ENCODE measurements at places on chromosomes 12 and 14. TPM values are rescaled to one million over a fixed set of nuclear protein-coding genes. Genes with fewer than 3 reads are reported as not detected.

DNA sequence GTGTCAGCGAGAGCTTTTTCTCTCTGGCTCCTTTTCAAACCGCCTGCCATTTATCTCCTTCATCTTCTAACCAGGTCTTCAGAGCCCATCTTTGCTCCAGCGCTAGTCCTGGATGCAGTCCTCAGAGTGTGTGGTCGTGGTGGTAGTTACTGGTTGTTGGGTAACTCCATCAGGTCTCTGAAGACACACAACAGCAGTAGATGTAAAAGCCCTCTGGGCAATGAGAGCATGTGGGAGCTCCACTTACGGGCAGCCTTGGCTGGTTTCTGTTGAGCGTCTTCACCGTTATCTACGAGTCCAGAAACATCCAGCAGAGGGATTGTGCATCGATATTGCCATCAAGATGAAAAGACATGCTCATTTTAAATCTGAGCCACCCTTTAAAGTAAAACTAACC lies 61.2 kb downstream of the FBXL14 start:
- no peak for DNase-seq

GRCh38 chr12:43165351-43165750 lies 386.7 kb downstream of the ADAMTS20 start:
- DNase-seq, result no peak

Gene E2F7
- 7.2 TPM for polyA plus RNA-seq

GRCh38 chr12:77160931-77161330 lies 95.6 kb upstream of the E2F7 start:
- DNase-seq, result no peak

DNA sequence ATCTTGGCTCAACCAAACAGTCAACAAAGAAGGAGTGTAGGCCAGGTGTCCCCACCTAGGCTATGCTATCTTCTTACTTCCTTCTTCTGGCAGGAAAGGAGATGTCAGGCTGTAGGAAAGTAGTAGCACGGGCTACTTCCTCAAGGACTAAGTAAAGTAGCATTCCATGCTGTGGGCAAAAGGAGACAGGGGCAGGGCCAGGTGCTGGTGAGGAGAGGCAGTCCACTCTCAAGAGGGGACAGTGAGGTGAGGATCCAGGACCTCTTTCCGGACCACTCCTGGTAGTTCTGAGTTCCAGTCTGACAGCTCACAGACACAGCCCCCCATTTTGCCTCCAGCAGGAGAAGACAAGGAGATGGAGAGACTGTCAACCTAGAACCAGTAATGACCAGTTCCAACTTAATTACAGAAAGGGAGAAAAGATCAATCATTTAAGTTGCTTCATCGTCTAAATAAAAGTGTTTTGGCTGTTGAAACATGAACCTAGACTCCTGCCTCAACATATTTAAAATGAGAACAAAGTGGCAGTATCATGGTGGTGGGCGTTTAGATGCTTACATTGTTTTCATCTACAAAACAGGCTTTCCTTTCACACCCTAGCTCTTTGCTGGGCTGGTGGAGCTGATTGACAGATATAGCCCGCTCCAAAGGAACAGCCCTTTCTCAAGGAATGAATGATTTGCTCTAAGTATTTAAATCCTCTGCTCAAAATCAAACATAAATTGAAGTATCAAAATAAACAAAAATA lies 5.1 kb upstream of the SSTR1 start:
- no peak for DNase-seq

DNA sequence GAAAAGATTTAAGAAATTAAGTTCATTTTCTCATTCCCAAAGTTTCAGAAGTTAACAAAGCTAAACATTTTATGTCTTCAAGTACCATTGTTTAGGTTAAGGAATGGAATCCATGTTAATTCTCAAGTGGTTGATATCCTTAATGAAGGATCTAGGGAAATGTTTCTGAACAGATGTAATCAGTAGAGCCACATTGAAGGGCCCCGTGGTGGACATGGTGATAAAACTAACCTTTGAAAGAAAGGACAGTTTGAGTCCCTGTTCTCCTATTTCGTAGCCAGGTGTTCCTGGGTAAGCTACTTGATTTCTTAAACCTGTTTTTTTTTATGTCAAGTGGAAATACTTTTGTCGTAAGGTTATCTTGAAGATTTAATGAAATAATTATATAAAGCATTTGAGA lies 4.6 kb downstream of the PPM1A start:
- no peak for DNase-seq

GRCh38 chr12:45775465-45775864 lies 46.0 kb downstream of the ARID2 start:
- no peak for DNase-seq

Gene DEGS2
- 10.7 TPM for polyA plus RNA-seq

Gene MGAT4C
- polyA plus RNA-seq, result 1.7 TPM

Gene CPM
- 25.5 TPM for polyA plus RNA-seq

Gene ANO2
- polyA plus RNA-seq, result 4.0 TPM

DNA sequence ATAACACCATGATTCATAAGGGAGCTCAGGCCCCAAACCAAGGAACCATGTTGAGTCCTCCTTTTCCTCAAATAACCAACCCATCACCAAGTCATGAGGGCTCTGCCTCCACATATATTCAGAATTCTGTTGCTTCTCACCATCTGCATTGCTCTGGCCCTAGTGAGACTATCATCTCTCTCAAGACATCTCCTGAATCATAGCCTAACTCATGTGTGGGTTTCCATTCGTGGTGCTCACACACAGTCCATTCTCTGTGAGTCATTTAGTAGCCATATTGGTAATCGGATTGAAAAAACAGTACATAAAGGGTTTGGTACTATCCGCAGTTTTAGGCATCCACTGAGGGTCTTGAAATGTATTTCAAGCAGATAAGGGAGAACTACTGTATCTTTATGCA lies 5.1 kb upstream of the SLC38A2 start:
- no peak for DNase-seq

Gene SOAT2
- polyA plus RNA-seq, result 1.1 TPM

Gene LRP1
- 63.0 TPM for polyA plus RNA-seq

GRCh38 chr12:2054091-2055018 lies 1.6 kb downstream of the CACNA1C start:
- no peak for DNase-seq

DNA sequence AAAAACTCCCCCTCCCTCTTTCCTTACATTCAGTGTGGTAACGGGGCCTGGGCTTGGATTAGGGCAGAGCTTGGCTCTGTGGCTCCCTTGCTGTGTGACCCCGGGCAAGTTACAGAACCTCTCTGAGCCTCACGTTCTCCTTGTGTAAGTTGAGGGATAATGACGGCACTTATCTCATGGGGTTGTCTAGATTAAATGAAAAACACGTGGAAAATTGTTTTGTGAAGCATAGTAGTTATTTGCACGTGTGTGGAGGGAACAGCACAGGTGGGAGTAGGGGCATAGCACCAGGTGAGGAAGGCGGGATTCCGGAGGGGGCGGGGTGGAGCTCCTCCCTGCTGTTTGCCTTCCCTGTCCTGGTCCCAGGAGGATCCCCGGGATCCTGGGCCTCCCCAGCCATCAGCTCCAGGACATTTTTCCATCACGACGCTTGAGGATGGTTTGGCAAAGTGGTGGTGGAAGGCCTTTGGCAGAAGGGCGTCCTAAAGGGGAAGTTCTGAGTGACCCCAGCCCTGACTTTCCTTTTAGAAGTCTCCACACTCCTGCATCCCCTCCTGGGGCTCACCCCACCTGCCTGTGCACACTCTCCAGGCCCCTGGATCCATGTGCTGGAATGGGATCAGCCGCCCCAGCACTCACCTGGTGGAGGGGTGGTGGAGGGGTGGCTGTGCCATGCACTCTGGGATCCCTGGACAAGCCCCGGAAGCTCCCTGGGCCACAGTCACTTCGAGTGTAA lies 22.7 kb downstream of the LRTM2 start:
- no peak for DNase-seq

DNA sequence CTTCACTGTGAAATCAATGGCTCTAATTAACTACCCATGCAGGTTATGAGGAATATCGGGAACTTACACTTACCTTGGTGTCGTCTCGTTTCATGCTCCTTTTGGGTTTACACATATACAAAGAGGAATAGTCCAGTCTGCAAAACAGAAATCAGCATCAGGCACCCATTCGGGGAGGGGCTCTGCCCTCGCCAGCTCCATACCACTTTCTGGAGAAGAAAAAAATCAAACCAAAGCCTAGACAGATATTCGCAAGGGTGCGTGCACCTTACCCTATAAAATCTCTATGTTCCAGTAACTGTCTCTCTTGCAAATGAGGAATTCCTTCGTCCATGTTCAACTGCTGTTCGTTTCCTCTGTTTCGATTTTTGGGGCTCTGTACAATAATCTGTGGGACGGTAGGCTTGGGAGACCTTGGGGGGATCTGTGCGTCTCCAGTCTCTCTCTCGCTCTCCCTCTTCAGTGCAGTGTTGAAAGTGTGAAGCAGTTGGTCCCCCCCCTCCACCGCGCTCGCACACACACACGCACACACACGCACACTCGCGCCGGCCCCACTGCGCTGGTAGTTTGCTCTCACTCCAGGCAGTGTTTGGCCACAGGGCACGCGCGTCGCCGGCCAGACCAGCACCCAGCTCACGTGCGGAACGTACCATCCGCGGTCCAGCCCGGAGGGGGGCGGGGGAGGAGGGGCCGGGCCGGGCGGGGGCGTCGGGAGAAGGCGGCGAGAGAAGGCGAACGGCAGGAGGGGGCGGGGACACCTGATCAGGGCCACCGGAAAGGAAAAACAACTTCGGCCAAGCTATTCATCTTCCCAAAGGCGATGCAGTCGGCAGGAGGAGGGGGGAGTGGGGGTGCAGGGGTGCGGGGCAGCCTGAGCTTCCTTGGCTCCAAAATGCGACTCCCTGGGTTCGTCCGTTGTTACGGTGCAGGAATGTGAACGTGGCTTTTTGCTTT lies at the start of gene BHLHE41:
TSS of gene BHLHE41 (minus strand) at position 592 of the 954 bp plus-strand sequence. CDS start at position 334, 258 bp downstream.
- no peak for DNase-seq

Gene KRT8
- polyA plus RNA-seq, result 245 TPM

- DNase-seq, result no peak
Measured at GRCh38 chr12:115519359-115519758, 758.1 kb downstream of the MED13L start.

DNA sequence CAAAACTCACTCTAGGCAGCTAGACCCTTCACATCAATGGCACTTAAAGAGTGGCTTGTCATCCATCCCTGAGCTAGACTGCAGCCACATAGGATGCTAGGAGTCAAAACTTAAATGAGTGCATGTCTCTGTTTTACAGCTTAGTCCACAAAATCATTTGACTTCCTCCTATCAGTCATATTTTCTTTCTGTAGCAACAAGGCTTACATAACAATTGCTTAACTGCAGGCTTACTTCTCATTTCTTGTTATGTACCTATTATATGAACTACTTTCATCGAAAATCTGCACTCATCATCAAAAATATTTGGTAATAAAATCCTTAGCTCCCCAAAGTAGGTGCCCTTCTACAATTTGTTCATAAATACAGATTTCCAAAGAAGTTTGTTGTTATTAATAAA lies 30.1 kb downstream of the CLEC1A start:
- DNase-seq, result no peak

DNA sequence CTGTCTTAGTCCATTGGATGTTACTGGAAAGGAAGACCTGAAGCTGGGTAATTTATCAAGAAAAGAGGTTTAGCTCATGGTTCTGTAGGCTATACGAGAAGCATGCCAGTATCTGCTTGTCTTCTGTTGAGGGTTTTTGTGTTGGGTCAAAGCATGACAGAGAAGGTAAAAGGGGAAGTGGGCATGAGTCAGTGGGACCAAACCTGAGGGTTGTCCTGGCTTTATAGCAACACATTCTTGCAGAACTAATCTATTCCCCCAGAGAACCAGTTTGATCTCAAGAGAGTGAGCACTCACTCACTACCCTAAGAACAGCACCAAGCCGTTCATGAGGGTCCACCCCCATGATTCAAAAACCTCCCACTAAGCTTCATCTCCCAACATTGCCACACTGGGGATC lies 19.0 kb upstream of the KRAS start:
- DNase-seq, result no peak

Gene NEK9
- polyA plus RNA-seq, result 124 TPM

DNA sequence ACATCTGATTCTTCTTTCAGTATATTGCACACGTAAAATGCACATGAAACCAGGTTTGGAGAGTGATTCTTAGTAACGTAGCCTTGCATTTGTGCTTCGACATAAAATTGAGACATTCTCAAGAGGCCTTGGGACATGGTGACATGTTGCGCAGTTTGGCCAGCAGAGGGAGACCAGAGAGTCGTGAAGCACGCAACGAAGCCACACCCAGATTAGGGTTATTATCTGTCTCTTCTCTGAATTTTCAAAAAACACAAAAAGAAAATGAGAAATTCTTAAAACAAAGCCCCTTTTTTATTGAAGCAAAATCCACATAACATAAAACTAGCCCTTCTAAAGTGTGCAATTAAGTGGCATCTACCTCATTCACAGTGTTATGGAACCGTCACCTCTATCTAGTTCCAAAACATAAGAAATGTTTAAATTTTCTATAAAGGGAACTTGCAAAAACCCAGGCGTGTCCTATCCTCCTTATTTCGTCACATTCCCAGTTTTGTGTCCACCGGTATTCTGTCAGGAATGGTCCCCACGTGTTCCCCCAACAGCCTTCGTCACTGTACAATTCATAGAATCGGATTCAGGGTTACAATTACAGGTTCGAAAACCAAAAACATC lies 108.8 kb upstream of the ATF7IP start:
- no peak for DNase-seq

GRCh38 chr12:125124320-125124966 lies 59.2 kb downstream of the AACS start:
- DNase-seq, result no peak

DNA sequence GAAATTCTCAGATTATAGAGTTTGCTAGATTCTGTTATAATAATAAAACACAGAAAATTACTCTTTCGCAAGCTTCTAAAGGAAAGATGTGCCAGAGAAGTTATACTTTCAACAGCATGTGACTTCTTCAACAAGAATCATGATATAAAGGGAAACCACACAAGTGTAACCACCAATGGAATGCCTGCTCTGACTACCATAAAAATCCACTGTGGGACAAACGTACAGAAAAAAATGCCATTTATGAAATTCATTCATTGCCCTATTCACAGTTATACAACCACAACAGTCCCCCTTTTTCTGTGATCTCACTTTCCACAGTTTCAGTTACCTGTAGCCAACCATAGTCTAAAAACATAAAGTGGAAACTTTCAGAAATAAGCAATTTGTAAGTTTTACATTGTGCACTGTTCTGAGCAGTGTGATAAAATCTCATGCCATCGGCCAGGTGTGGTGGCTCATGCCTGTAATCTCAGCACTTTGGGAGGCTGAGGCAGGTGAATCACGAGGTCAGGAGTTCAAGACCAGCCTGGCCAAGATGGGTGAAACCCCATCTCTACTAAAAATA lies 3.2 kb downstream of the CATSPERB start:
- no peak for DNase-seq

Measured in right renal pelvis (tissue), 4 donors.